ENCODE measurements at places on chromosomes 2 and 18. TPM values are rescaled to one million over a fixed set of nuclear protein-coding genes. Genes with fewer than 3 reads are reported as not detected.

DNA sequence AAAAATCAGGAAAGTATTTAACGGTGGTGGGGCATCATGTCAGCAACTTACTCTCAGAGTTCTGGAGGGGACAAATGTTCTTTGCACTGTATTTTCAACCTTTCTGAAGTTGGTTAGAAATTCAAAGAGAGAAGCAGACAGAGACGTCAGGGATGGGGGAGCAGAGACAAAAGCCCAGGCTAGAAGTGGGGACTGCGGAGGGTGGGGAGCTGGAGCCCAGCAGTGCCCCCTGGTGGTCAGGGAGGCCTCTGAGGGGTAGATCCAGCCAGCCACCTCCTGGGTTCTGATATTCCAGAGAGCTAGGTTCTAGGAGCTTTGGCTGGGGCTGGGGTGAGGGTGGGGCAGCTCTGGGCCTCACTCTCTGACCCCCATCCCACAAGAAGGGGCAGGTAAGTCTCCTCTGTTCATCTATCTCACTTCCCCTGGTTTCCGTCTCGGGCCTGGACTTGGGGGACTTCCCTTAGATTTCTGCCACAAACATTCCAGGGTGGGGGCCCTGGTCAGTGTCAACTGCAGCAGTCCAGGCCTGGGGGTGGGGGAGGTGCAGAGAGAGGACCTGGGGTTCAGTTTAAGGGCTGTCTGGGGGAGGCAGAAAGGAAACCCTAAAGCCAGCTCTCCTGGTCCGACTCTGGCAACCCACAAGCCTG, 8.9 kb downstream of the TNS1 start:
- peak; percentile 51 for DNase-seq

DNA sequence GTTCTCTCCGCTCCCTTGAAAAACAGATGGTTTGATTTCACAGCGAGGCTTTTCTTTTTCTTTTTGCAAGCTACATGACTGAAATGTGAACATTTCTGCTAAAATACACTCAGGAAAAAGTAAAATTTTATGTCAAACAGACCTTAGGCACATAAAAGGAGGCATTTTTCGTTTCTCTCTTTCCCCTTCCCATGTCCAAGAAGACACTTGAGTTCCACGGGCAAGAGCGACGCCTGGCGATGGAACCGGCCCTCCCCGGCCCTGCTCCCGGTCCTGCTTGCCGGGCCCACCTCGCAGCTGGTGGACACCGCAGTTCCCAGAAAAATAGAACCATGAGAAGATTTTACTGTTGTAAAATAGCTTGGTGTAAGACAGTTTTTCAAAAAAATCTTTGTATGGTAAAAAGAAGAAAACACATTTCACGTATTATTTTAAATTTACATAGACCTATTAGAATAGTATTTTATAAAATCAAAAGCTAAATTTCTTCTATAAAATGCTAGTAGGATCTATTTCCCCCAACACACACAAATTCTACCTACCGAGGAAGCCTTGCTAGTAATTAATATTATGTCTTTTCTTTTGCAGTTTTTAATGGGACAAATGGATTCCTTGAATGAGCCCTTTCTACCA, 2.3 kb upstream of the ALKAL2 start:
- DNase-seq, result no peak

Gene SUPT7L
- 28.5 TPM for total RNA-seq

DNA sequence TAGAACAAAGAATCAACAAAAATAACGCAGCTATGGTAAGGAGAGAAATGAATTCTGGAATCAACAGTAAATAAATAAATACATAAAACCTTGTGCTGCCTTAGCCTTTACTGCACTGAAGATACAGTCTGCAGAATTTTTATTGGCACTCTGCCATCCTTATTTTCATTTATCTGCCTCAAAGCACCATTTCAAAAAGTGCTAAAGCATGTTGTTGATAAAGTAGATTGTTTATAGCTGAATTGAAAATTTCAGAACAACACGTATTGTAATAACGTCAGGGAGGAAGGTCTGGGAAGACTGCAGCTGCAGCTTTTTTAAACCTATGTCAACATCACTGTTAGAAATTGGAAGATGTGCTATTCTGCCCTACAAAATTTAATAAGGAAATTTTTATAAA, 787.2 kb downstream of the PLCL1 start:
- DNase-seq, result no peak

Gene SNED1
- 40.7 TPM for total RNA-seq

DNA sequence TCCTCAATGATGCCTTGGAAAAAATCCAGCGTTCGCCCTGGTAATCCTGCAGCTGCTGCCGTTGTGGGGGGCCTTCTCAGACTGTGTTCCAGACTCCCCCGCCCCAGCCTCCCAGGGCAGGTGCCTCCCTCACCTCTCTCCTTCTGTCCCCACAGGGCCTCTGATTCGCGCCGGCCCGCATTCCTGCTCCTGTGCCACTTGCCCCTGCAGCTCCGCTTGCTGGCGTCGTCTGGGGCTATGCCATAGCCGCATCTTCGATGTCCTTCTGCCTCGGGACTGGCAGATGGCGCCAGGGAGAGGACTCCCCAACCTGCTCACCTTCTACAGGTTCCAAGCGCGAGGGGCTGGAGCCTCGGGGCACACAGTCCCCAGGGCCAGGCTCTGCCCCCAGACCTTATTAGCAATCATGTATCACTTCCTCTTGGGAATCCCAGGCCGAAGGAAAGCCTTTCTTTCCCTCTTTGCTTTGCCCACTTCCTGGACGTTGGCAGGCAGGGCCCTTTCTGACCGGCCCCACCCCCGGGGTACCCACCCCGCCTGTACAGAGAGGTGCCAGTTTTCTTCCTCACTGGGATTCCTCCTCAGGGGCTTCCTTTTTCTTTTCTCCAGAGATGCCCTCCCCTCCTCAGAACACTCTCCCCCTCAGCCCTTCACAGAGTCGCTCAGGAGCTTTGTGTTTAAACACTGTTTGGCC, 4.4 kb downstream of the SPATA3 start:
- no peak for DNase-seq

Gene MTA3
- total RNA-seq, result 10.8 TPM

Gene MRPS5
- total RNA-seq, result 60.6 TPM

DNA sequence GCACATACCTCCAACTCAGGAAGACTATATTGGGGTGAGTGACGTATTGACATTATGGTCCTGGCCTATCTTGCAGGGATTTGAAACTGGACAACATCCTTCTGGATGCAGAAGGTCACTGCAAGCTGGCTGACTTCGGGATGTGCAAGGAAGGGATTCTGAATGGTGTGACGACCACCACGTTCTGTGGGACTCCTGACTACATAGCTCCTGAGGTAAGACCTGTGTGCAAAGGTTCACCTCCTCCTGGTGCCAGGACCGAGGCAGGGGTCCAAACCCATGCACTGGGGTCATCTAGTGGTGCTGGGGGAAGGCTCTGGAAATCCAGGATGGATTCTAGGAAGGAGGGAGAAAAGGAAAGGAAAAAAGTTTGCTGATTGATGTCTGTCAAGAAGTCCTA, 152.2 kb upstream of the EPAS1 start:
- no peak for DNase-seq

Gene MEP1B
- not detected for total RNA-seq

DNA sequence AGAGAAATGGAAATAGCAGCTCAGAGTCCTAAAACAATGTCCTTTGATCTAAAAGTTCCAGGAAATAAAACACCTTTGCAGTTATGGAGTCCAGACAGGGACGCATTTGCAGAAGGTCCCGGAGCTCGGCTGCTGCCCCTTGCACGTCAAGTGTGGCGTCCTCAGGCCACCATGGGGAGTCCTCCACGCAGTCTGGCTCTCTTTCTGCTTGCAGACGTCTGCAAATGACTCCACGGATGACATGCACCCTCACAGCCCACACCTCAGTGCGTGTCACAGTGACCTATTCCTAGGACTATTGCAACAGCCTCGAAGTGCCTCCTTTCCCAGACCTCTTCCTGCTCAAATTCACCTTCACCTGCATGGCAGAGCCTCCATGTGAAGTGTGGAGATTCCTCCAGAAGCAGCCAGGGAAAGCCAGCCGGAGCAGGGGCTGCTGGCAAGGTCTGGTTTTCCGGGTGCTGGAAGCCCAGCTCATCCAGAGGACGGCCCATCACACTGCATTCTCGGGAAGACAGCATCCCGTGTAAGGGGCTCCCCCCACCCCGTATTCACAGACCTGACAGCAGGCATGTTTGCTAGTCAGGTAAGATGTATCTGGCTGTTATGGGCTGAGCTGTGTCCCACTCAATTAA, 137.7 kb downstream of the ASB1 start:
- no peak for DNase-seq

Gene CCBE1
- 1.3 TPM for total RNA-seq

GRCh38 chr18:46152808-46153617, 48.8 kb downstream of the HAUS1 start:
- no peak for DNase-seq

DNA sequence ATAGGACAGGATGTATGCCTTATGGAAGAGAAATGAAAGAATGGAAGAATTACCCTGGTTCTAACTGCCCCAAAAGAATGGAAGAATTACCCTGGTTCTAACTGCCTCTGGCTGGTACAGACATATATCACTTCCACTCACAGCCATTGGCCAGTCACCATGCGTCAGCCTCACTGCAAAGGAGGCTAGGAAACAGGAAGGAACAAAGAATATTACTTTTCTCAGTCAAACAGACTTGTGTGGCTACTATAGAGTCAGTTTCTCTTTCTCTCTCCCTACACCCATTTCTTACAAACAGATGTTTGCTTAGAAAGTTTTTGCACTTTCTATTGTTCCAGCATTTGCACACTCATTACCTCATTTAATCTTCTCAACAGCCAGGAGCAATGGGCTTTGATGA, 1111.1 kb upstream of the KLHL29 start:
- no peak for DNase-seq

Gene RIT2
- not detected for total RNA-seq

GRCh38 chr2:8851811-8852560, 14.6 kb upstream of the KIDINS220 start:
- no peak for DNase-seq

DNA sequence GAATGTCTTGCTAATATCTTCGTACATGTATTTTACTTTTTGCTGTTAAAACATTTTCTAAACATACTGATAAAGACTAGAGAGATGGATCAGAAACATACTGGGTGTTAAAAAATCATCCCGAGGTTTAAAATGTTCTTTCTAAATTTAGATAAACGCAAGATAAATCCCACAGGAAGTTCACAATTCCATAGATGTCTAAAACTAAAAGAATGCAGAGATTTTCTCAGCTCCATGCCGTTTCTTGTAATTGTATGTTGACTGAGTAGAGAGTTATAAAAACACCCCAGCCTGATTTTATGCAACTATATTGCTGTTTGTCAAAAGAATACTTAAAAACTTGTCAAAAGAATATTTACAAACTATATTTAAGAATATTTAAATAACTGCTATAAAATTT, 455.7 kb downstream of the ARHGAP15 start:
- no peak for DNase-seq

Gene RAD51AP2
- total RNA-seq, result not detected

GRCh38 chr18:13416848-13417247, 198.3 kb downstream of the LDLRAD4 start:
- DNase-seq, result no peak

DNA sequence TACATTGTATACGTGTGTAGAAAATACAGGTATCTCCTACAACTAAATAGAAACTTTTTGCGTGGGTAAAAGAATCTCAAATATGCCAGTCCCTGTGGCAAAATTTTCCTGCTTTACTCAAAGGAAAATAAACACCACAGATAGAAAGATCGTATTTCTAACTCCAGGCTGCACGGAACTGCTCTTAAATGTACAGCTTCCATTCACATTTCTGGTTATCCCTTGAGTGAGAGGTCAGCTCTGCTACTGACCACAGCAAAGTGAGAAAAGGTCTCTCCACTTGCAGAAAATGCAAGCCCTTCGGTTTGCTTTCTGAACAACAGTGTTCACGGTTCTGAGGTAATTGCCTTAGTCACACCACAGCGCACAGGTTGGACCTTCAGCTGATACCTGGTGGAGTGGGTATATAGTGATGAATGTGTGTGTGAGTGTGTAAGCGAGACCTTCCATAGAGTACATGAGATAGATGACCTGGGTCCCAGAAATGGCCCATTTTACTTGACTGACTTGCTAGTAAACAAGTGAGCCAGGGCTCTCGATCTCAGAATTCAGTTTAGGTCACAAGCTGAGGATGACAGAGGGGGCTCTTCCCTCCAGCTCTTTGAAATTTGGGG, 52.1 kb downstream of the ALPK2 start:
- no peak for DNase-seq

Gene UGT1A5
- not detected for total RNA-seq

DNA sequence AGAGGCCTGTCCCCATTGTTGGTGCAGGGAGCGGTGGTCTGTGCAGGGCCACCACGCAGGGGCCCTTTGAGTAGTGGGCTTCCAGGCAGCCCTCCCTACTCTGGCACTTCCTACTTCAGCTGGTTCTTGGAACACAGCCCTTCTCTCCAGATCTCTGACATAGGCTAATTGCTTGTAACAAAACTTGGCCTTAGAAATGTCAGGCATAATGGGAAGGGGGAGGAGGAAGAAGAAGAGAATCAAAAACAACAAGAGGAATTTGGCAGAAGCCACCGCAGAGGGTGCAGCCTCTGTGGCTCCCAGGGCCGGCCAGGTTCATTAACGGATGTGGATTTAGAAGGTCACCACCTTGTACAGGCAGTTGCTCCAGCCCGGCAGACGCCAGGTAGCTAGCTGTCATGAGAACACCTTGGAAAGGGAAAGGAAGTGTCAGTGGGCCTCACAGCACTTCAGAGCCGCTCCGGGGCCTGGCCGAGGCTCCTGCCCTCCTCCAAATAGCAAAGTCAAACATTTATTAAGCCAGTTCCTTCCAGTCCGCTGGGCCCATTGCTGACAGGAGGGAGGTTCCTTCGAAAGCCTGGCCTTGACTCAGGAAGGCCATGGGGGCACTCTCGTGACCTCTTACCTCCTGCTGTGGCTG, 7.4 kb downstream of the BOD1L2 start:
- no peak for DNase-seq

Gene TMEFF2
- total RNA-seq, result not detected

Gene COL5A2
- total RNA-seq, result 66.9 TPM

DNA sequence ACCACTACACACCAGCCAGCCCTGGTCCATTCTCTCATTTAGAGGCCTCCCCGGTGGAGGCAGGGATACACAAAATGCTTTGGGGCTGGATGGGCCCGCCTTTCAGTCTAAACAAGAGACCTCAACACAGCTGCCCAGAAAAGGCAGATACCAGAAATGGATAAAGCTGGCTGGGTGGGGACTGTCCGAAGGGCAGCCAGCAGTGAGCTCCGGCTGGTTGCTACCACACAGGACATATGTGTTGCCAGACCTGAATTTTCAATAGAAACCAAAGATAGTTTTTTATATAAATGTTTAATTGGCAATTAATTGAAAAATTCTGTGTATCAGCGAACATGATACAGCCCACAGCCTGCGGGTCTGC, 1.4 kb downstream of the GPBAR1 start:
- DNase-seq, result no peak

- no peak for DNase-seq
These were observed 24.3 kb downstream of the INPP5D start for GRCh38 chr2:233084488-233084887.

Gene LRRTM4
- not detected for total RNA-seq

All from omental fat pad (tissue), 4 donors.